ENCODE measurements at places on chromosomes 16 and 17.

GRCh38 chr16:19583665-19584300 lies 28.3 kb downstream of the VPS35L start:
- DNase-seq, result peak; percentile 47

DNA sequence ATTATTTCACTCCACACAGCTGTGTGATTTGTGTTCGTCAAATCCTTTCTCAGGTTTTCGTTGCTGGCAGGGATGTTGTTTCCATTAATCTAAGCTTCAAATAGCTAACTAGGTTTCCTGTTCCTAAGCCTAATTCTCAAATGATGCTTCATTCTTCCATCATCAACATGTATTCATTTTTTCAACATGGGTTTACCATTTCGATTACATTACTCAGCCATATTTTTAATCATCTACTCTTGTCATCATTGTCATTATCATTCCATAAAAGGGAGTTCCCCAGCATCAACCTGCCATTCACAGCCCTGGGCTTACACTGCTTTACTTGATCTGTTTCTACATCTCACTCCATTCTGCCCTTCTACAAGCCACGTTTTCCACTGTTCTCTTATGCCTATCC lies 33.3 kb upstream of the ANKFN1 start:
- no peak for DNase-seq

GRCh38 chr16:17013038-17013437 lies 457.7 kb downstream of the XYLT1 start:
- DNase-seq, result no peak

- no peak for DNase-seq
These were observed 35.4 kb downstream of the WSCD1 start for GRCh38 chr17:6105649-6106007.

GRCh38 chr16:57504001-57504400 lies 17.7 kb upstream of the DOK4 start:
- DNase-seq, result no peak

All from Daoy (cell line).